RPMI7951 (cell line): ENCODE measurements at places on chromosomes 6 and 20.

DNA sequence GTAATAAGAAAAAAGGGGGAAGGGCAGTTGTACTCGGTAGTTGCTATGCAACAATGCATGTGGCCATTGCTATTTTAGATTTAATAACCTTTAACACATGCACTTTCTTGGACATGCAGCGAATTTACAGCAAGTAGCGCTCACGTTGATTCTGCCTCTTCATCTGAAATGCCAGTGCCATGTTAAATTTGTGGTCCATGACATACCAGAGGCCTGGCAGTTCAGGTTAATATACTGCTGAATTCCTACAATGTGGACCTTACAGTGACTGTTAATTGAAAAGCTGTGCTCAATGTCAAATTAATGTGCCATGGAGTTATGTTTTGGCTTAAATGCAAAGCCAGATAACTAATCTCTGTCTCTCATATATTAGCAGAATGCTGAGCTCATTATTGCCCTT, 699.7 kb downstream of the DOK5 start:
- no peak for DNase-seq

GRCh38 chr6:11847515-11848345, 69.1 kb upstream of the ADTRP start:
- no peak for DNase-seq

- DNase-seq: no peak
These were observed 148.8 kb downstream of the LRFN2 start for GRCh38 chr6:40438246-40438887.

- no peak for DNase-seq
These were observed 30.0 kb downstream of the TFAP2A start for GRCh38 chr6:10384610-10385523.

- DNase-seq: no peak
These were observed 128.2 kb downstream of the BANF2 start for GRCh38 chr20:17827759-17828559.

DNA sequence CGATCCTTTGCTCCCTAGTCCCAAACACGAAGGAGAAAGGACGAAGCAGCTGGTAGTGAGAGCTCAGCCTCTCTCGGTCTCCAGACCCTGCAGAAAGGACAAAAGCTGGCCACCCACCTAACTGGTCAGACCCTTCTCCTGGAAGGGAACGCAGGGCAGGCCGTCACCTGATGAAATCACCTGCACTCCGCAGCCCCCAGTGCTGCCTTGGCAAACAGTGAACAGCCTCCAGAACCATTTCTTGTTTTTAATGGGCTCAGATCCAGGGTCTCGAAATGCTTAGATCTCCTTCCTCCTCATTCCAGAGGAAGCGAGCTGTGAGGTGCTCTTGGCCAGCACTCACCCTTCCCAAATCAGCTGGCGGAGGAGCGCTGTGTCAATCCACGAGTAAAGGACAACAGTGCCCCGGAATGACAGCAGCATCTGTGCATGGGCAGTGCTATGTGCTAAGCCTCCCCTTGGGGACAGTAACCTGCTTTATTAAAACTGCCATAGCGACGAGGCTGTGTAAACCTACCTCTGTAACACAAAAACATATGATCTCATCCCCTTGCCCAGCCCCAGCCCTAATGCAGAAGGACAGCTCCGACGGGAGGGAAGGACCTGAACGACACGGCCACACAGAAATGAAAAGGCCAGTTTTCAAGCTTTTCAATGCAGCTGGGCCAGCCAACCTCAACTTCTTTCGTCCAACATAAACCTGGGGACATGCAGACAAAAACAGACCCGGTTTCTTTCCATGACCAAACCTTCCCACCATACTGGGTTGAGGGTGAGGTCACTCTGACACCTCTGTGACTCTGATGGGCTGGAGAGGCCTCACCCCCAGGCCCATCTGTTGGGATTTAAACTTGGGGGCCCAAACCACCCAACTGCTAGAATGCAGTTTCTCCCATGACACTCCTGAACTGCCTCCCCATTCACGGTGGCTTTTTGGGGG, 43.3 kb downstream of the SULF2 start:
- no peak for DNase-seq

DNA sequence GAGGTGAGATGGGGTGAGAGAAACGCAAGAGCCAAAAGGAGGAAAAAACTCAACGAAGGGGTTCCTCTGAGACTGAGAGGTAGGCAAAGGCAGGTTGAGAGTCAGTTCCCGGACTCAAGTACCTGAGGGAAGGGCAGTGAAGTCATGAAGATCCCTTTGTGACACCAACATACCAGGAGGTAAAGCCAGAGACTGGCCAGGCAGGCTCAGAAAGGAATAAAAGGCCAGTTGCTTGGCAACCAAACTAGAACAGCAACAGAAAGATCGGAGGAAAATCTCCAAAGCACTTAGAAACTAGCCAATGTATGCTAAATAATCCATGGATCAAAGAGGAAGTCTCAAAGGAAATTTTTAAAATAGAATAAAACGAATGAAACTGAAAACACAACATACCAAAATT, 209.8 kb upstream of the PROKR2 start:
- DNase-seq: no peak

- no peak for DNase-seq
These were observed 330.5 kb downstream of the THBS2 start for GRCh38 chr6:168923171-168923570.

- no peak for DNase-seq
These were observed 77.0 kb downstream of the FOXA2 start for GRCh38 chr20:22507240-22507961.

- DNase-seq: no peak
These were observed 149.4 kb downstream of the PHF3 start for GRCh38 chr6:63785006-63785405.

DNA sequence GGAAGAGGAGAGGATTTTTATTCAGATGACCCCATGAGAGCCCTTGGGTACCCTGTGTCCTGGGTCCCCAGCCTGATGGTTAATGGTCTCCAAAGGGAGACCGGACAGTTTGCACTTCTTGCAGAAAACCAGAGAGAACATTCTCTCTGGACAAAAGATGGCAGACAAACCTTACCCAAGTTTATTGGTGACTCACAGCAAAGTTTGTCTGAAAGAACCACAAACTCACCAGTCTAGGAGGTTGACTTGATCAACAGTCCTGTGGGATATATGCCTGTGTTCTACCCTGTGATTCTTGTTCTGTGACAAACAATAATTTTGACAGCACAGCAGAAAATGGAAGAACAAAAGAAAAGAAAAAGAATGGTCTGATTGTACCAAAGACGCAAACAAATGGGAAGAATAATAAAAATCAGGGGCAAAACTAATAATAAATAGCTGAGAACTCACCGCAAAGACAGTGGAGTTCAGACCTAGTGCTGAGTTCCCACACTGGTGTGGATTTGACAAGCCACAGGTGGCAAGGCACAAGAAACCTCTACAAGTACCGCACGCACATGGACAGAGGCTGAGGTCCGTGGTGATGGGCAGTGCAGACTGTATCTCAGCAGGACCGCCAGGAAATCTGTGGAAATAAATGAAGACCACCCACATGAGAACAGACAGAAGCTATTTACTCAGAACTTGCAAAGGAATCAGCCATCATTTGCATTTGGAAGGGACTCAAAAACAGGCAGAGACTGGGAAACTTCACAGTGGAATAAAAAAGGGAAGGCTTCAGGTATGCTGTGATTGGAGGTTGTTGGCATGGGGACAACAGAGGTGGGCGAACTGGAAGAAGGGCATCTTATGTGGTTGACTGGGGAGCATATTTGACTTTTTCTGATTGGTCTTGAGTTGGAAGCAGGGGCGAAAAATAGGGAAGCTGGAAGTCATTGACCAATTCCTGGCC, 246.3 kb upstream of the RNF24 start:
- DNase-seq: peak; percentile 86

- no peak for DNase-seq
These were observed 294.7 kb downstream of the FOXC1 start for GRCh38 chr6:1904466-1904799.

GRCh38 chr6:39402239-39402751, 79.8 kb upstream of the KCNK16 start:
- peak; percentile 77 for DNase-seq

- peak; percentile 100 for DNase-seq
These were observed 170.8 kb downstream of the BCAS1 start for GRCh38 chr20:53899351-53900167.

- no peak for DNase-seq
These were observed 2.6 kb downstream of the HCRTR2 start for GRCh38 chr6:55176958-55177357.

DNA sequence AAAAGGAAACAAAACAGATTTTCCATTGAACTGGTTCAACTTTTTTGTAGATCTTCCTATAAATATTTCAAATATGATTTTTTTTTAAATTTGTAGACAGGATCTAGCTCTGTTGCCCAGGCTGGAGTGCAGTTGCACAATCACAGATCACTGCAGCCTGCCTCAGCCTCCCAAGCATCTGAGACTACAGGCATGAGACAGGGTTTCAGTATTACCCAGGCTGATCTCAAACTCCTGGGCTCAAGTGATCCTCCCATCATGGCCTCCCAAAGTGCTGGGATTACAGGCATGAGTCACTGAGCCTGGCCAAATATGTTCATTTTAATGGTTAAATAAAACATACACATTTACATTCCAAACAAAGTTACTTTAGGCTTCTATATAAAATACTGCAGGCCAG, 33.6 kb downstream of the SAMHD1 start:
- no peak for DNase-seq

DNA sequence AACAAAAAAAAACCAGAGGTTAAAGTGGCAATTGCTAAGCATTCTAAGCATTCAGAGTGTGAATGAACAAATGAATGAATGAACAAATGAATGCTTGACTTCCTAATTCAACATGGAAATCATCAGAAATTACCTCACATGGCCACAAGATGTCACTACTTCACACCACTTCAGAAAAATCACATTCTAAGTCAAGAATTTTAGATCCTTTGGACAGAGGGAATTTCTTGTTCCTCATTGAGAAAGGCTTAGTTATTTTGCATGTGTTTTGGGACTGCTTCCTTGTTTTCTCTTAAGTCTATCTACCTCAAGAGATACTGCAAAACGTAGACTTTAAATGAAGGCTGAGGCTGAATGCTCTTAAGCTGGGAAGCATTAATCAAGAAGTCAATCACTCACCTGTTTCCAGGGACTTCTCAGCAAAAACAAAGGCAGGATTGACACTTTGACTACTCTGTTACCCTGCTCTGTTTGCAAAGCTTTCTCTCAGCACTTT, 120.2 kb downstream of the MBOAT1 start:
- DNase-seq: peak; percentile 49

- DNase-seq: no peak
These were observed 7.5 kb downstream of the TFAP2B start for GRCh38 chr6:50826037-50826761.

DNA sequence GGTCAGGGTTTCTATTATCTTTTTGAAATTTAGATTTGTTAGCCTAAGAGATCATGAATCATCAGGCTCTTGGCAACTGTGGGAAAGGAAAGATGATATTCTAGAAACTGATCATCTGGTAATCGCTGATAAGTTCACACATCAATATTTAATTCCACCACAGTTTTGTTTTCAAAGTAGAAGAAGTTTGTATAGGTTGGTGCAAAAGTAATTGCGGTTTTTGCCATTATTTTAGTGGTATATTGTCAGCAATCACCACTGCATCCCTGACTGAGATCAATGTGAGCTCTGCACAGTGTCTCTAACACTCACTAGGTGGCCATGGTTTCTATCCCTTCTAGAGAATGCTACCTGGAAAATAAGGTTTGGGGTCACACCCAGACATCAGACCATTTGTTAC, 17.0 kb upstream of the PXDC1 start:
- DNase-seq: no peak

GRCh38 chr6:102085257-102085656, 691.7 kb downstream of the GRIK2 start:
- no peak for DNase-seq

DNA sequence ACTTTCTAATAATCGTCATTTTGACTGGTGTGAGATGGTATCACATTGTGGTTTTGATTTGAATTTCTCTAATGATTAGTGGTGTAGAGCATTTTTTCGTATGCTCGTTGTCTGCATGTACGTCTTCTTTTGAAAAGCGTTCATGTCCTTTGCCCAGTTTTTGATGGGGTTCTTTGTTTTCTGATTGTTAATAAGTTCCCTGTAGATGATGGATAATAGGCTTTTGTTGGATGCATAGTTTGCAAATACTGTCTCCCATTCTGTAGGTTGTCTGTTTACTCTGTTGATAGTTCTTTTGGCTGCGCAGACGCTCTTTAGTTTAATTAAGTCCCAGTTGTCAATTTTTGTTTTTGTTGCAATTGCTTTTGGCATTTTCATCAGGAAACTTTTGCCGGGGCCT, 32.3 kb upstream of the XRN2 start:
- no peak for DNase-seq

DNA sequence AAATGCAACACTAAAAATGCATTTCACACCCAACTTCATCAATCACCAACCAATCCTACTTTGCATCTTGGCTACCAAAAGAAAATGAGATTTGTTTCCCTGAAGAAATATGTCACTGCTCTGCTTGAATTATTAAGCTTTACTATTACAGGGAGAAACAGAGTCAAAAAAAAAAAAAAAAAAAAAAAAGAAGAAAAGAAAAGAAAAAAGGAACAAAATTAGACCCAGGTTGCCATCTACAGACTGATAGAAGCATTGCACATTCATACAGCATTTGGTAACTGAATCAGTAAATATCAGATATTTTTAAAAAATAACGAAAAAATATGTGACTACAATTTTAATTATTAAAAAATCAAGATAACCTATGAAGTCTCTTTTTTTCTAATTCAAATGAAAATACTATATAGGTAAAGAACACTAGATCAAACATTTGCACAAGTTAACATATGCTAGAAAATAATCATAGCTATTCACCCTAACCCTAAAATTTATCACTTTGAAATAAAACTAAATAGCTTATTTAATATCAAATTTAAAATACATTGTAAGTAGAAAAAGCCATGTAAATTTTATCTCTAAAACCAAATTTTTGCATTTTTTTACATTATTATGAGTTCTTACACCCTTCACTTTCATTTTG, 83.3 kb downstream of the DCDC2 start:
- no peak for DNase-seq

GRCh38 chr20:43938932-43939761, 24.5 kb downstream of the TOX2 start:
- DNase-seq: peak; percentile 100

- peak; percentile 89 for DNase-seq
These were observed 33.8 kb downstream of the ZNF217 start for GRCh38 chr20:53559816-53560215.

DNA sequence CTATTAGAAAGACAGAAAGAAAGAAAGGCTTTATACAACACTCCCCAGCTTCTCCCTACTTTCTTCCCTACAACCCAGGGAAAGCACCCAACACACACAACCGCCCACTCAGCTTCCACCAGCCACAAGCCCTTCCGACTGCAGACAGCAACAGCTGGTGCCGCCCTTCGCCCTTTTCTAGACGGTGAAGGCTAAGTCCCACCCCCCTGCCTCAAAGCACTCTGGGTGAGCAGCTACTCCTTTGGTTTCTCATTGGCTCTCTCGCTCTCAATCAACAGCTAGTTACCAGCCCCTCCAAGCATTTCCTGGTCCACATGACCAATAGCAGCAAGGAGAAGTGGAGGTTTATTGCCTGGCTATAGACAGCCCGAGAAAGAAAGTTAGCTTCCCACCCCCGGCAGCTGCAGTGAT, 230.1 kb upstream of the MOCS1 start:
- DNase-seq: peak; percentile 90
